ENCODE measurements at places on chromosomes 2 and 18. TPM values are rescaled to one million over a fixed set of nuclear protein-coding genes. Genes with fewer than 3 reads are reported as not detected.

GRCh38 chr2:188238386-188238785 is 53.3 kb upstream of the GULP1 start:
- ATAC-seq, result no peak

GRCh38 chr2:2243666-2244065 is 87.4 kb downstream of the MYT1L start:
- ATAC-seq, result no peak

DNA sequence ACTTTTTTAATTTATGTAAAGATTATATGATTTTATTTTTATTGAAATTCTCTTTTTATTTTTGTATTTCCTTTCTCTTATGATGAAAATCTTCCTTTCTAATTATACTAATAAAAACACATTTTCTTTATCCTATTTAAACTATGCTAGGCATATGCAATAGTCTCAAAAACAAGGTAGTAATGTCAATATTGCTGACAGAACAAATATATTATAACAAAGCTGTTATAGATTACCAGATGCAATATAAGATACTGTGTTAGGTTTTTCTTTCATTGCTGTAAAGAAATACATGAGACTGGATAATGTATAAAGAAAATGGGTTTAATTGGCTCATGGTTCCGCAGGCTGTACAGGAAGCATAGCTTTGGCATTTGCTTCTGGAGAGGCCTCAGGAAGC is 631.2 kb upstream of the SOX11 start:
- ATAC-seq, result no peak

- ATAC-seq, result peak; percentile 86
These were observed 49.1 kb upstream of the CTDP1 start for GRCh38 chr18:79630281-79631095.

- no peak for ATAC-seq
These were observed 69.2 kb downstream of the MARCHF4 start for GRCh38 chr2:216302981-216303676.

DNA sequence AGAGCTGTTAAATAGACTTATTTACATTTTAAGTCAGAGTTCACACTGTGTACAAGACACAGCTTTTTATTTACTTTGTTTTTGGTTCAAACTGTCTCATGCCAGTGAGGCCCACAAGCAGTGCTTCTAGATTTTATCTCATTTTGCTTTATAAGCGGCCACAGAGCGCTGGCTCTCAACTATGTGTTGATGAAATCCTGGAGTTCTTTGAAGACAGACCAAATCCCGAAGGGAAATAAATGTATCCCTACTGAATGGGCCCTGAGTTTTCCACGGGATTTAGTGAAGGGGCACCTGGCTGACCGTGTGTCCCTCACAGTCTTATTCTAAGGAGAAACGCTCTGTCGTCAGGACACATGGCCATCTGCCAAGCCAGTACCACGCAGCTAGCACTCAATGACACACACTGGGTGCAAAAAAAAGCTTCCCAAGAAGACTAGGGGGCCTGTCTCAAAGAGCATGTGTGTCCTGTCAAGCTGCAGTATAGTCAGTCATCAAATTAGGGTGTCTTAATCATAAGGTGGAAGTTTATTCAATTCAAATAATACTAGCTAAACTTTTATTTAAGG is 23.4 kb downstream of the LYPD1 start:
- no peak for ATAC-seq

GRCh38 chr2:24762518-24762917 is 30.7 kb downstream of the PTRHD1 start:
- ATAC-seq, result no peak

- no peak for ATAC-seq
These were observed 286.6 kb downstream of the ZEB2 start for GRCh38 chr2:144233317-144233716.

DNA sequence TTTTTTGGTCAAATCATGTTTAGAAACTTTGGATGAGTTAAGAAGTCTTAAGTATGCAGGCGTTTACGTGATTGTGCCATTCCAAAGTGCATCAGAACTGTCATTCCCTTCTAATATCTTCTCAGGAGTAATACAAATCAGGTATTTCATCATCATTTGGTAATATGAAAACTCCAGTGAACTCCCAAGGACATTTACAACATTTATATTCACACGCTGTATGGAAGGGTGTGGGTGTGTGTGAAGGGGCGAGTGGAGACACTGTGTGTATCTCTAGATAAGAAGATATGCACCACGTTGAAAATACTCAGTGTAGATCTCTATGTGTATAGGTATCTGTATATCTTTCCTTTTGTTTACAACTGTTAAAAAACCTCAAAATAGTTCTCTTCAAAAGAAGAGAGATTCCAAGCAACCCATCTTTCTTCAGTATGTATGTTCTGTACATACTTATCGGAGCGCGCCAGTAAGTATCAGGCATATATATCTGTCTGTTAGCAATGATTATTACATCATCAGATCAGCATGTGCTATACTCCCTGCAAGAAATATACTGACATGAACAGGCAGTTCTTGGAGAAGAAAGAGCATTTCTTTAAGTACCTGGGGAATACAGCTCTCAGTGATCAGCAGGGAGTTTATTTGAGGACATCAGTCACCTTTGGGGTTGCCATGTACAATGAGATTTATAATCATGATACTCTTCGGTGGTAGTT is 29.3 kb downstream of the COX7A2L start:
- no peak for ATAC-seq

DNA sequence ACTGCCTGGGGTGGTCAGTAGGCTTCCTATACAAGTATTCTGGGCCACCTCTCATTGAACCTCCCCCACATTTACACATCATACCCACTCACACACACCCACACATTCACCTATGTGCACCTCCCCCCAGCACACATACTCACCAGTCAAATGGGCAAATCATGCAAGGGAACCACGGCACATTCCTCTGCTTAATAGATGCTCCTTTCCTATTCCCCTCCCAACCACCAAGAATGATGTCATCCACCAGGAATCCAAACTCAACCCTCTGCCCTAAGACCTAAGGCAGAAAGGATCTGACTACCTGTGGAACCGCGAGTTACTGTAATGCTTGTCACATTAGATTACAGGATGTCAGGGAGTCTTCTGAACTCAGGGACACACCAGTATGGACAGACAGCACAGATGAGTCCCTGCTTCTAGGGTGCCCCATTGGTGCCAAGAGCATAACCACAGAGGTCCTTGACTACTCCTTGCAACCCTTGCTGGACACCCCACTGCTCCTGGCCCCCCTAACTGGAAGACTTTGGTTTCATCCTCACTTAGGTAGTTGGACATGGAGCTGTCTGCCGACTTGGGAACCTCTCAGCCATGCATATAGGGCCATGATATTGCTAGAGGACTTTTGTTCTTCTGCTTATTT is 21.5 kb upstream of the CAB39 start:
- no peak for ATAC-seq

- ATAC-seq, result no peak
These were observed 10.8 kb downstream of the DSG2 start for GRCh38 chr18:31508781-31509180.

DNA sequence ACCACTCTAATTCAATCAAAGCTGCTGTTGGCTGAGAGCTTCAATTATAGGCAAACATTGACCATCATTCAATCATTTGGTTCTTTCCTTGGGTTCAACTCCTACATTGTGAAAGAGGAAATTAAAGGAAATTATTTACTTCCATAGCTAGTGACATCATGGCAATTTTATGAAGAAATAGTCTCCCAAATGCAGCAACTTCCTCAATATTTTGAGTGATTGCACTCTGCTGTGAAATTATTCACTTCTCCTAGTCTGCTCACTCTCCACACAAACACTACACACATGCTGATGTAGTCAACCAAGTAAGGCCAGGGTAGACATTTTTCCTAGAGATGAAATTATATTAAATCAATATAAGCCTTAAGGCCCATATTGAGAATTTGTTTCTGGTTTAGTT is 86.7 kb upstream of the NCKAP5 start:
- no peak for ATAC-seq

- ATAC-seq, result no peak
These were observed 533.7 kb upstream of the TNP1 start for GRCh38 chr2:217393585-217394032.

GRCh38 chr2:238493880-238494572 is 67.3 kb downstream of the ASB1 start:
- ATAC-seq, result peak; percentile 15

- ATAC-seq, result no peak
These were observed 133.2 kb upstream of the EPHA4 start for GRCh38 chr2:221705185-221705877.

GRCh38 chr2:230878599-230879188 is 14.0 kb downstream of the ITM2C start:
- ATAC-seq, result no peak

DNA sequence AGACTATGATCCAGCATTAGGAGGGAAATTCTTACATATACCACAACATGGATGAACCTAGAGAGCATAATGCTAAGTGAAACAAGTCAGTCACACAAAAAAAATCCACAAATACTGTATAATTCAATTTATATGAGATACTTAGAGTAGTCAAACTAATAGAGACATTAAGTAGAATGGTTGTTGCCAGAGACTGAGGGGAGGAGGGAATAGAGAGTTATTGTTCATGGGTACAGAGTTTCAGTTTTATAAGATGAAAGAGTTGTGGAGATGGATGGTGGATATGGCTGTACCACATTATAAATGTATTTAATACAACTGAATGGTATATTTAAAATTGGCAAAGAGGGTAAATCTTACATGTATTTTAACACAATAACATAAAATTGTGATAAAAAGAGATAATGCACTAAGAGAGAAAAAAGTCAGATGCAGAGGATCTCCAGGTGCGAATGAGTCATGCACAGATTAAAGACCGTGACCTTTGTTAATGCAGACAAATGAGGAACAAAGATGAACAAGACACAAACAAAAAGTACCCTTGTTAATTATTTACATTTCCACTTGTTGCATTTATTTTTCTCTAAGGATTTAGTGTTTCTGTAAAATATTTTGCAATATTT is 541.7 kb upstream of the MEX3C start:
- ATAC-seq, result no peak

GRCh38 chr18:7681298-7681697 is 114.2 kb downstream of the PTPRM start:
- no peak for ATAC-seq

DNA sequence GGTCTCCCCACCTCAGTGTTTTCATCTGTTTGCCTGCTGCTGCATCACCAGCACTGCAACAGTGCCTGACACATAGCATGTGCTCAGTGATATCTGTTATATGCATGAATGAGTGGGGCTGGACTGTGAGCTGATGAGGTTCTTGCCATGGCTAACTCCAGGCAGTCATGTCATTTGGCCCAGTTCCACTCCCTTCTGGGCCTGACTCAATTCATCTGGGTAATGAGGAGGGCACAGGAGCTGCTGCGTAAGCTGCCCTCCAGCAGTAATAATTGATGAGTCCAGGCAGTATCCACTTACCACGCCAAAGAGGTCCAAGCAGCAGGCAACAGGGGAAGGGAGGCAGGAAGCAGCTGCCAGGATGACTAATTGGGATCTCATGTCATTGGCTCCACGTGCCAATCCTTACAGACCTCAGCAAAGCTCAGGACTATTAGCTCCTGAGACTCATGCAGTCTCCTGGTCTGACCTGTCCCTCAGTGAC is 34.1 kb upstream of the MAT2A start:
- peak; percentile 44 for ATAC-seq

- ATAC-seq, result peak; percentile 87
These were observed 50.2 kb downstream of the TEX44 start for GRCh38 chr2:231642631-231643494.

DNA sequence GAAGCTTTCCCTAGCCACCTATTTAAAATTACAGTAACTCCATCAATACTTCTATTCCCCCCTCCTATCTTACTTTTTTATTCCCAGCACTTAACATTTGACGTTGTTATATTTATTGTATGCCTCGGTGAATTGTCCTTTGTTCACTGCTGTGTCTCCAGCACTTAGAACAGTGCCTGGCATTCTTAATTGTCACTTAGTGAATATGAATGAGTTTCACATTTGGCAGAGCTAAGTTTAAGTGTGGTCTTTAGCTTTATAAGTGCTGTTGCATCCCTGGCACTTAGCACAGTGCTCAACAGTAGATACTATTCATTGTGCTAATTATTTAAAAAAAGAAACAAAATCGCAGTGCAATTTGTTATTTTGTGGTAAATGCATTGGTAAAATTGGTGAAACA is 1.7 kb downstream of the RMP24 start:
- no peak for ATAC-seq

- ATAC-seq, result no peak
These were observed 122.6 kb upstream of the SPRED2 start for GRCh38 chr2:65554765-65555591.

- peak; percentile 70 for ATAC-seq
These were observed 28.4 kb downstream of the MEIS1 start for GRCh38 chr2:66463206-66463755.

DNA sequence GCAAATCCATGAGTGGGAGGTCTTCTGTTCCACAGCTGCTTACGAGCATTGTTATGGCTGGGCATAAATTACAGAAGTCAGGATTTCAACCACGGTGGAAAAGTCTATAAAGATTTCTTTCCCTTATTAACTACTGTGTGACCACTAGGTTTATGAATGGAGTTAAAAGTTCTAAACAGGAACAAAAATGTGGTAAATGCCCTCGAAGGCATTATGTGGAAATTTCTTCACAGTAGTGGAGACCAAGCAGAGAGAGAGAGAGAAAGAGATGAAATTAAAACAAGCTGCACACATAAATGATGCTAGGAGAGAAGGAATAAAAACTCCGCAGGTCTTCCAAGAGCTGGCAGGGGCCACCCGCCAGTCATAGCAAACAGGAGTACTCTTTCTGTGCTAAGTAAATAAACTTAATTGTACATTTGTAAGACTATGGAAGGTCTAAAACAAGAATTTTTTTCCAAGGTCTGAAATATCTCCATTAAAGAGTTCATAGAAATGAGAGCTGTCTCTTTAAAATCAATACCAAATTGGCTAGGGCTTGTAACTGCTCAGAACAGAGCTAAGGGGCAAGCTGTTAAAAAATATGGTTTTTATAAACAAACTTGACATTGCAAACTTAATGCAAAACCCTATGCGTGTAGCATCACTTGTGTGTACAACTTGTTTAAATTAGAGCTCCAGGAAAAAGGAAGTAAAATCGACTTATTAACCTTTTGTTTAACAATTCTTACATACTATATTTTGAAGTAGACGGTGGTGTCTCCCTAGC is 438.2 kb downstream of the MEIS1 start:
- no peak for ATAC-seq

- no peak for ATAC-seq
These were observed 82.5 kb downstream of the TNFRSF11A start for GRCh38 chr18:62407660-62408059.

GRCh38 chr2:151180123-151180522 is 81.5 kb downstream of the RBM43 start:
- no peak for ATAC-seq

DNA sequence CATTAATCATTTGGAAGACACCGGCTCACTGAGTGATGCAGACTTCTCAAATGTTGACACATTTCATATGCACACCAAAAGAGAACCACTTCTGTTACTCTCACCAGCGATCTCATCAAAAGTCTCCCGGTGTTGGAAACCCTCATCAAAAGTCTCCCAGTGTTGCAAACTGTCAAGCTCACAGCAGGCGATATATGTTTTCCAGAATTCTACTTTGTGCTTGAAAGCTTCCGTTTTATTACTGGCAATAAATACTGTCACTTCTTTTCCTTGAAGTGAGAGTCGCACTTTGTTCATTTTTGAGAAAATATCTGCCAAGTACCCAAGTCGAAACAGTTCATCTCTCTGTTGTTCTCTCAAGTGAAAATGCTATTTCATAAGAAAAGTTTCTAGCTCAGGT is 20.5 kb downstream of the MLPH start:
- no peak for ATAC-seq

ANKRD30B gene
- 0.16 TPM for total RNA-seq

CHN1 gene
- total RNA-seq, result 257 TPM

SMAD2 gene
- total RNA-seq, result 105 TPM

GTF2A1L gene
- 5.1 TPM for total RNA-seq

MROH2A gene
- total RNA-seq, result not detected

DPP4 gene
- total RNA-seq, result 16.1 TPM

VIT gene
- not detected for total RNA-seq

STEAP3 gene
- 30.6 TPM for total RNA-seq

AGAP1 gene
- 37.0 TPM for total RNA-seq

ASB18 gene
- total RNA-seq, result 2.4 TPM
